ENCODE measurements at places on chromosomes 12 and 14.

- no peak for DNase-seq
Observed at GRCh38 chr12:75591628-75592027, 80.2 kb upstream of the KRR1 start.

GRCh38 chr12:11927286-11927935 lies 143.3 kb upstream of the BCL2L14 start:
- no peak for DNase-seq

DNA sequence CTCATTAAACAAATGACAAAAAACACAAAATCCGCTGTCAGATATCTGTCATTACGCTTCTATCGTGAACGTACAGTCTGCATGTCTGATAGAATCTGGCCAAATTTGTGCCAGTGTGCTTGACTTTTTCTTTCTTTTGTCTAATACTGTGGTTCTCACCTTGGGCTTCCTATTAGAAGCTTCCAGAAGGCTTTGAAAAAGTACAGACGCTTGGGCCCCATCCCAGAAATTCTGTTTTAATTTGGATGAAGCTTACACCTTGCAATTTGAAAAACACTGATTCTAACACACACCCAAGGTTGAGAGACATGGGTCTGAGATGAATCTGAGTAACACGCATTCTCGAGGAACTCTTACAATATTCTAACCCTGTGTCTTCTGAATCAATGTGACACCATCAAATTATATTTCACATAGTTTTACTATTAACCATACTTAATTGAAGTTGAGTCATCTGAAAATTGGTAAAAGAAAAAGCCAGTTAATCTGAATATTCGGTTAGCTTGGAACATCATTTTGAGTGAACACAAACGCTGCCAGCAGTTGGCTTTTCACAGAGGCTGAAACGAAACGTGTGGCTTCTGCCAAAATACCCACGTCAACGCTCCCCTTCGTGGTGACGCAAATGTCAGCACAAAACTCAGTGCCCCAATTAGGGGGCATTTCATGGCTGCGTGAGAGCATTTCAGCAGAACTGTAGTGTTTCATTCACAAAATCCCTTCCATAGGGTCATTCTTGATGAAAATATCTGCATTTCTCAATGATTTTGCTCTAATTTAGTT lies 420.5 kb downstream of the TMEM132D start:
- no peak for DNase-seq

DNA sequence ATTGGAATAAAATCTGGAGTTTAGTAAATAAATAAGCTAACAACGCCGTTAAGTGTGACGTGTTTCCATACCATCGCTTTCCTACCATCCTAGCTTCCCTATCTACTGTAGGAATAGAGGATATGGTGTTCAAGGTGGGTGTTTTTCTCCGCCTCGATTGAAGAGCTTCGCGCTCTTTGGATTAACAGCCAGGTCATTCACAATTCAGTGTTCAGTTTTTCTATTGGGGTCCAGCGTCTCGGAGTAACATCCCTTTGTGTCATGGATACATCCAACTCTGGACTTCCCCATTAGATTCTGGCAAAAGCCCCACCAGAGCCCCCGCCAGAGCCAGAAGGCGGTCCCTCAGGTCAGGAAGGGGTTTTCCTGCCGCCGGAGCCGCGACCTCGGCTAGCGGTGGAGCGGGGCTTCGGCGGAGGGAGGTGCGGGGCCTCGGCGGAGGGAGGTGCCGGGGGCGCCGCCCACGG lies 1.2 kb upstream of the SRGAP1 start:
- no peak for DNase-seq

DNA sequence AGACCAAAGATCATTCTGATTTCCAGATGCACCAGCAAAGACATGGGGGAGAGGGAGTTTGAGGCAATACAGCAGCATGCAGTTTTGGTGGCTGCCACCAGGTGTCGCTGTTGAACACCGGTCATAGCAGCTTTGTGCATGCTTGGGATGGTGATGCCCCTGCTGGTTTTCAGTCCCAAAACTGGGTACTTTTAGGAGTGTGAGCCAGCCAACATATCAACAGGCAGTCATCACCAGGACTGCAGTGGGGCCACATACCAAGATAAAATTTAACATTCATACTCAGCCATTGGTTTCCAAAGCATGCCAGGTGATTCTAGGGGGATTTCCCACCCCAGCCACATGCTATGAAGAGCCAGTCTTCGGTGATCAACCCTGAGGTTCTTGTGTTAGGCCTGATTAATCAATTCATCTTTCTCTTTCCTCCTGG lies 64.2 kb downstream of the PHETA1 start:
- DNase-seq: no peak

- DNase-seq: no peak
Observed at GRCh38 chr14:102772781-102773570, 4.3 kb upstream of the TRAF3 start.

GRCh38 chr12:115000038-115000437 lies 316.1 kb upstream of the TBX3 start:
- DNase-seq: no peak

Data from iPS DF 6.9 (cell line).